Right renal pelvis (tissue), 4 donors: ENCODE measurements at places on chromosomes 4 and X.

DNA sequence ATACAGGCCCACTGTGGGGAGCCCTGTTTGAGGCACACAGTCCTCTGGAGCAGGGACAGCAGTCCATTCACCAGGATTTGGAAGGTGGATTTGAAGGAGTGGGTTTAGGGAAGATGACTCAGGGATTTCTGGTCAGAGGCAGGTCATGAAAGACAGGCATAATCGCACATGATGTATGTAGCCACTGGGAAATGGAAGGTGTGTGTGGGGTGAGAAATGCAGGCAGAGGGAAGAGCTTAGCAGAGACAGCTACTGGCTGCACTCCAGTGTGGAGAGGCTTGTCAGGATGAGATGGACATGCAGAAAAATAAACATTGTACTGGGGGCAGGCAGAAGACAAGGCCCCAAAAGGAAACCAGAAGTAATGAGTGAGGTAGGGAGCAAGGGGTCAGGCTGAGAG lies 85.2 kb upstream of the STS start:
- DNase-seq: no peak

DNA sequence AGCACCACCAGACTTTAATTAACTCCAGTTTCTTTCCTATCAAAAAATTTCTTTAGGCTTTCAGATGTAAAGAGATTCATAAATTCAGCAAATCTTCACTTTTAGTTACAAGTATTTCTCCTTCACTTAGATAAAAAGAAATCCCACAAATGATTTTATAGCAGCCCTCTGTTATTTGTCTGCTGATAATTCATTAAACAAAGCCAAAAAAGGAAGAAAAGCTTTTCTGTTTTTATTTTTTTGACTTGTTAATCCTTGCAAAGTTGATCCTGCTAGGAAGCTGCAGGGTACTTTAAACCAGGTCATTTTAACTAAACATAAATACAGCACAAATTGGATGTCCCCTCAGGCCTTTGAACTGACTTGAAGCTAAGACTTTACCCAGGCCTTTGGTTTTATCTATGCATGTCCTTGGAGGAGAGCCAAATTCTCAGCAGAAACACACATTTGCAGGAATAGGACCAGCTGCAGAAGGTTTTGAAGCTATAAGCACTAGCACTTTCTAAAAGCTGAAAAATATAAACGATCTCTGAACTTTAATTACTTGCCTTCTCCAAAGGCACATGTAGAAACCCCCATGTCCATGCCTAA lies 57.5 kb downstream of the PCDH18 start:
- DNase-seq: peak; percentile 43

GRCh38 chrX:107465932-107466620 lies 16.6 kb downstream of the FRMPD3 start:
- DNase-seq: no peak

- DNase-seq: no peak
Observed at GRCh38 chrX:154309041-154309775, 13.6 kb downstream of the TKTL1 start.

DNA sequence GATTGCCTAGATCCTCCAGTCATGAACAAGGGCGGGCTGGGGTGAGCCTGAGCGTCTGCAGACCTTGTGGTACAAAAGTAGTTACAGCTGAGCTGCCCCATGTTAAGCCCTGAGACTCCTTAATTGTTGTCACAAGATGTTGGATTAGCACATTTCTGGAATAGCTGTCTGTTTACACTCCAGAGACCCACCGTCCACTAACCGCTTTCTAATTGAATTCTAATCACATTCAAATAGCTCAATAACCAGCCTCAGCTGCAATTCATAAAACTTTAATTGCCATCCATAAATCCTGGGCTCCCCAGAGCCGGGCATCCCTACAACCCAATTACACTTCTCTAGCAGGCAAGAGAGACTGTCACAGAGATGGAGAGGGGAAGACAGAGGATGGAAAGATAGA lies 1.6 kb upstream of the GSX2 start:
- no peak for DNase-seq

DNA sequence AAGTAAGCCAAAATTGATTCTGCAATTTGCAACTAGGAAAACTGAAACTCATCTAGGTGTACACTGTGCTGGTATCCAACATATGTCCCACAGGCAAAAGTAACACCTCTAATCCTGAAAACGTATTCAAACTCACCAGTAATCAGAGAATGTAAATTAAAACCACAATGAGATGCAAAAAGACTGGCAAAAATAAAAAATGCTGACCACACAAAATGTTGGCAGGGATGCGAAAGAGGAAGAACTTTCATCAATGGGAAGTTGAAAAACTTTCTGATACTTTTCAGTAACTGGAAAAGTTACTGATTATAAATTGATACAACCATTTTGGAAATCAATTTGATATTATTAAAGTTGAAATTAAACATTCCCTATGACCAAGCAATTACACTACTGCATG lies 20.1 kb upstream of the CORIN start:
- DNase-seq: no peak

DNA sequence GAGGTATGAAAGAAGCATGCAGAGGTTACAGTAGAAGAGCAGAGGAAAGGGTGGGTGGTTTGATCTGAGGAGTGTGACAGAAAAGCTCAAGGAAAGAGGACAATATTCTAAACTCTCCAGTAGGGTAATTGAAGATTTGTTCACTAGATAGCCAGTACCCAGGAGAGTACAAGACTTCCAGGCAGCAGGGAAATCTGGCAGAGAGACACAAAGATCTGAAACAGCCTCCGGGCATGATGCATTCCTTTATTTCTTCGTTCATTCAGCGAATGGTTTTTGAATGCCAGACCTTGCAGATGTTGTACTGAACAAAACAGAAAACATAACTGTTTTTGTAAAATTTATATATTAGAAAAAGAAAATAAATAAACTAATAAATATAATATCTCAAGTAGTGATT lies 766.6 kb downstream of the FAT4 start:
- DNase-seq: no peak

GRCh38 chrX:65463550-65463949 lies 71.0 kb downstream of the LAS1L start:
- no peak for DNase-seq

- no peak for DNase-seq
Observed at GRCh38 chrX:8433109-8434062, 31.2 kb upstream of the VCX3B start.
